ENCODE measurements at places on chromosomes 4 and X.

GRCh38 chr4:25013756-25014661 is 16.7 kb downstream of the LGI2 start:
- DNase-seq = no peak

DNA sequence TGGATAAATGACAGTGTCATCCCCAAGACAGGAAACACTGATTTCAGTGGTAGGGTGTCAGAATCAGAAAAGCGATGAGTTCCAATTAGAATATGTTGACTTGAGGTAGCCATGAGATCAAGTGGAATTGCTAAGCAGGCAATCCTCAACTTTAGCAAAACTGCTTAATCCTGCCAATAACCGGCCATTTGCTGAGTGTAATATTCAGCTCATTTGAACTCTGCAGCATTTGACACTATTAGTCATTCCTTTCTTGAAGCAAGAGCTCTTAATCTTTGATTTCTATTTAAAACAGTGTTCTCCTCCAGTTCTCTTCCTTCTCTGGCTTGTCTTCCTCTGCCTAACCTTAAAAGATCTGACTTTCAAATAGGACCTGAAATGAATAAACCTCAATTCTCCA is 68.7 kb upstream of the DCLK2 start:
- DNase-seq = no peak

DNA sequence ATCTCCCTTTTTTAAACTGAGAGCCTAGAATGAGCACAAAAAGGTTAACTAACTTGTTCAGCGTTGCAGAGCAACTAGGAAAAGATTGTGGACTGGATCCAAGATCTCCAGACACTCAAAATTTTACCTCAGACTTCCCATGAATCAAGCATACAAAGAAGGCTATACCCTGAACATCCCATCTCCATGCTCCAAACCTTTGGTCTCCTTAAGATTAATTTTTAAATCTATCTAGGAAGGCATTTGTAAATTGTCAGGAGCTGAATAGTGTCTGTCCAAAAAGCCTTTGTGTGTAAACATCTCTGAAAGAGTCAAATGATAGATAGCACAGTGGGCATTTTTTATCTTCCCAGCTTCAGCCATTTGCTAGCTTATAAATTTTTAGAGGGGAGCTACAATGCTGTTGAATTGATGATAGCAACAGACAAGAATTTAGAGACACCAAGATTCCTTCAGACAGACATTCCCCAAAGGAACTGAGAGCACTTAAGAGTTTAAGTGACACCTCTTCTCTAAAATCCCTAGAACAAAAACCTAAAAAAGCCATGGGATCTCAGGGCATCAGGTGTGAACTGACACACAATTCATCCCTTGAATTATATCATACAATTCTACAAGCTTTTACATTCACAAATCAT is 480.8 kb upstream of the FAM241A start:
- no peak for DNase-seq

DNA sequence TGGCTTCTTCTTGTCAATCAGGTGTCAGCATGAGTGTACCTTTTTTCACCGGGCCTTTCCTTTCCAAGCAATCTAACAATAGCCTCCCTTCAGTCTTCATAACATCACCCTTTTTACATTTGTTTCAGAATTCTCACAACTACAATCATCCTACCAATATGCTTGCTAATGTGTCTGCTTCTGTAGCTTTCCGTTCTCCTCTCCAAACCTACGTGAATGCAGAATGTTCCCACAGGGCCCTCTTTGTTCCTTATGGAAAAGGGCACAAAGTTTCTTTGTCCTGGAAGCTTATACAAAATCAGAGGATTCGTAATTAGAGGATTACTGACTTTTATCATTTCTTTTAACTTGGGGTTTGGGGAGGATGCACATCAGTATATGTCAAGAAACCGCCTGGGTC is 461.8 kb downstream of the CENPC start:
- DNase-seq = no peak

DNA sequence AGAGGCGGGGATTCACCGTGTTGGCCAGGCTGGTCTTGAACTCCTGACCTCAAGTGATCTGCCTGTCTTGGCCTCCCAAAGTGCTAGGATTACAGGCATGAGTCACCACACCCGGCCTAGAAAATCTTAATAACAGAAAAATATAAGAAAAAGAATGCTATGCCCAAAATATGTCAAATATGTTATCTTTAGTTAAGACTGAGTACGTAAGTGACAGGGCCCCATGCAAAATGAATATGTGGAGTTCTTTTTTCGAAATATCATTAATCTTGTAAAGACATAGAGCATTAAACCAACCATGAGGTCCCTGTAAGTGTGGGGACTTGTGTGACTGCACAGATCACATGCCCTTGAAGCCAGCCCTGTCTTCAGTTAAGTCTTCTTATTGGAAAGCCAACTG is 8.9 kb upstream of the ZNF518B start:
- DNase-seq = no peak

Data from iPS-NIHi11 (cell line).